ENCODE measurements at places on chromosomes 1 and 21.

- no peak for DNase-seq
Measured at GRCh38 chr1:69765951-69766350, 198.2 kb downstream of the LRRC7 start.

DNA sequence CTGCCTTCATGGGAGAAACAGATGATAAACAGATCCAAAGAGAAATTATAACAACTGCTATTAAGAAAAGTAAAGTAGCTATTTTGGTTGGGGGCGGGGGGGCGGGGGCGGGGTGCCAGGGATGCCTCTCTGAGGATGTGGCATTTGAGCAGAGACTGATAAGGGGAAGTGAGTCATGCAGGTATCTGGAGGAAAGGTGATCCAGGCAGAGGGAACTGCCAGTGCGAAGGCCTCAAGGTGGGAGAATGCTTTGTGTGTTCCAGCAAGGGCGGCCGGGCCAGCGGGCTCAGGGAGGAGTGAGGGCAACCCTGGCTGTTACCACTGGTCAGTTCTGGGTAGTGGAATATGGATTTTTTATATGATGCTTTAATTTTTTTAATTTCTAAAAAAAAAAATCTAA is 7.0 kb upstream of the TNFRSF1B start:
- DNase-seq, result peak; percentile 36

DNA sequence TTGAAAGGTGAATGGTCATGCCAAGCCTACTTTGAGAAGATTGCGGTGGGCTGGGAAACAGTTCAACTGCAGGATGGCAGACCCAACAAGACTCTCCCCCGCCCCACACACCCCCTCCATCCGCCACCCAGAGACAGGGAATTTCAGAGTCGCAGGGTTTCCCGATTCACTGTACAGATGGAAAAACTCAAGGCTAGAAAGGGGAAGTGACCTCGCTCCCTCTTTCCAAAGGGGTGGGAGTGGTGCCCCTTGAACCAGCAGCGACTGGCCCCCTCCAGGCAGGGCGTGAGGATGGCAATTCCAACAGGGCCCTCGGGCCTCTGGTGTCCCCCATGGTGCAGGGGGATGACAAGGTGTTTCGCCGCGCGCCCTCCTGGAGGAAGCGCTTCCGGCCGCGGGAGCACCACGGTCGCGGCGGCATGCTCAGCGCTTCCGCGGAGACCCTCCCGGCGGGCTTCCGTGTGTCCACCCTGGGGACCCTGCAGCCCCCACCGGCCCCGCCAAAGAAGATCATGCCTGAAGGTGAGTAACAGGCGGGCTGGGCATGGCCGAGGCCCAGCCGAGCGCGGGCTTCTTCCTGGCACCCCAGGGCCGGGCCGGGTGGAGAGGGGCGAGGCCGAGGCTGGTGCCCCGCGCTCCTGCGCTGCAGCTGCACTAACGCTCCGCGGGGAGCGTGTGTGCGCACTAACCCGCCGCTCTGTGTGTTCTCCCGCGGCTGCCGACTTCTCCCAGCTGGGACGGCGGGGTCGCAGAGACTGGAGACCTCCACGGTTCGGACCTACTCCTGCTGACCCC is 10.4 kb downstream of the MYOG start:
- DNase-seq, result no peak

DNA sequence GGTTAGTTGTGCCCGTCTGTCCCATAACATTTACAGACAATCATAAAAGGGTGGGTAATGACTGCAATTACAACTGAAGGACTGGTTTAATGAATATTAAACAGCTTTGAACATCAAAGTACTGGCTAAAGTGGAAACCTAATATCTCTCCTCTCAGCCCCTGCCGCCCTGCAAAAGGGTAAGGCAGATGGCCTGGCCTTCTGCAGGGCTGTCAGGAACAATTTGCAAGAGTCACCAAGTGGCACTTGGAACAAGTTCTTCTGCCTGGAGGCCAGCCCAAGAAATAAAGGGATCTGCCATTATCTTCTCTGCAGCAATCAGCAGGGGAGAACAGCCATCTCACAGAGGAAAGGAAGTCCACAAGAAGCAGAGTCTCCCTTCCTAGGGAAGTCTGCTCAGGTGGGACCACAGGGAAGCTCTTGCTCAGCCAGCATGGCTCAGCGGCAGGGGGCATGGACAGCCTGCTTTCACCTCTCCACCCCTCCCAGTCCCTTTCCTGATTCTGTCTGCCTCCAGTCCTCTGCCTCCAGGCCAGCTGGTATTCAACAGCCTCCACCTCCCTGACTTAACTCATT is 96.1 kb downstream of the TRABD2B start:
- DNase-seq, result no peak

GRCh38 chr1:61081144-61081685 is 1.1 kb upstream of the NFIA start:
- no peak for DNase-seq

DNA sequence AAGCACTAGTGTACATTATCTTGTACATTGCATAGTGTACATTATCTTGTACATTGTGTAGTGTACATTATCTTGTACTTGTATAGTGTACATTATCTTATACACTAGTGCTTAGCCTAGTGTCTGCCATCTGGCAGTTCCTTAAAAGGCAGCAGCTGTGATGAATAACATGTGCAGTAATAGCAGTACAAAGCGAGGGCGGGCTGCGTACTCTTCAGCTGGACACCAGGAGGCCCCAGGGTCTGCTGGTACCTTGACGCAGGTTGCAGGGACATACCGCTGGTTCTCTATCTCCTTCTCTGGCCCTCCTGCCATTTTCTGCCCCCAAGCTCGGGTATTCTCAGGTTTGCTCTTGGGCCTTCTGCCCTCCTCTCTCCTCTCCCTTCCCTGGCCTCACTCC is 149.6 kb downstream of the SEC16B start:
- no peak for DNase-seq

DNA sequence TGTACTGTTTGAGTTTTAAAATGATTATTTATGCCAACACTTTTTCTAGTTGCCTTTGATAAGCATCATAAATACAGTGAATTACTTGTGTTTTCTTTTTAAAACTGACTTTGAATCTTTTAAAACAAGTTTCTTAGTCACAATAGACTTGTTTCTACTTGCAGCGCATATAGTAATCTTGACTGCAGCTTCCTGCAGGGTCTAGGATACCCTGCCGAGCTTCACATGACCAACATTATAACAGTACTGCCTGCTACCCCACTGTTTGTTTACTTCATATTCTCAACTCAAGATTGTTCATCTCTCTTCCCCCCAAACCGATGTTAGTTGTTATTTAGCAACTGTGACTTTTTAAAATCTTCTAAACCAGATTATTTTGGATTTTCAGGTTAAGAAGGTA is 751.3 kb upstream of the NEGR1 start:
- peak; percentile 40 for DNase-seq

DNA sequence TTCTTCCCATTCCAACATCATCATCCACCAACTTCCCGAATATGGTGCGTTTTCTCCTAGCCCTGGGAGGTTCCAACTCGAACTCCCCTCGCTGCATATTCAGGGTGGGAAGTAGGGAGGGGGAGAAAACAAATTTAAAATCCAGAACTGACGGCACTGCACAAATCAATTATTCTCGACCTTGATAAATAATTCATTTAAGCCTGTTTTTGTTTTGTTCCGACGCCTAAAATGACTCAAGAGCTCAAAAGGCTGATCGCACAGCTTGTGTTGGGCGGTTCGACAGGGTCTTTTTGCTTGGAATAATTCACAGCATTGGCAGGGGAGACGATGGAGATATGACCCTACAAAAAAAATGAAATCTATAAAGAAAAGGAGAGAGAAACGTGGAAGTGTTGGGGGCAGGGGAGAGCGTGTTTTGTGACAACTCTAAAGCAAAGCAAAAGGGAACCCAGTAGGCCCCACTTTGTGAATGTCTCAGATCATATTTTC is 3.1 kb upstream of the BARHL2 start:
- DNase-seq, result no peak

GRCh38 chr1:91765293-91765692 is 120.7 kb downstream of the TGFBR3 start:
- DNase-seq, result no peak

DNA sequence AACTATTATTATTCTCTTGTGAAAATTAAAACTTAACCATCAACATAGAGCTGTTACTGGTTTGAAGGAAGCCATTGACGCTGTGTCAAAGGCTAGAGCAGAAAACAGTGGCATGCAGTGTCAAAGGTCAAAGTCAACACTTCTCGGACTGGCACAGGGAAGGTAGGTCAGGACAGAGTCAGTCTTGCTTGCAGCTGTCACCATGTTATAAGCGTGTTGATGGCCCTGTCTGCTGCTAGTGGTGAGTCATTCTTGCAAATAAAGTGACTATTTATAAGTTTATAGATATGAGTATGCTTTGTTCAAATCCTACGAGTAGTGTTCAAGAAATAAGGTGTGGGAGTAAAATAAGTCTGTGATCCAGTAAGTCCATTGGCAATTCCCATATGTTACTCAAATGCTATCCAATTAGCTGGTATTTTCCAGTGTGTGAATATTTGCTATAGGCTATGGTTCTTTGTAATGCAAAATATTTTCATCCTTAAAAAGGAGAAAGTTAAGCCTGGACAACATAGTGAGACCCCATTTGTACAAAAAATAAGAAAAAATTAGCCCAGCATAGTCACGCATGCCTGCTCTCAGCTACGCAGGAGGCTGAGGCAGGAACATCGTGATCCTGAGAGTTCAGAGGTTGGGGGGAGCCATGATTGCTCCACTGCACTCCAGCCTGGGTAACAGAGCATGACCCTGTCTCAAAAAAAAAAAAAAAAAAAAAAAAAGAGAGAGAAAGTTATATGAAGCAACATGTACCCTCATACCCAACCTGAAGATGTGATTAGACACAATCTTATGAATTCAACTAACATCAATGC is 26.3 kb upstream of the TINAGL1 start:
- DNase-seq, result peak; percentile 53

GRCh38 chr21:35737899-35738346 is 322.4 kb downstream of the SETD4 start:
- no peak for DNase-seq

DNA sequence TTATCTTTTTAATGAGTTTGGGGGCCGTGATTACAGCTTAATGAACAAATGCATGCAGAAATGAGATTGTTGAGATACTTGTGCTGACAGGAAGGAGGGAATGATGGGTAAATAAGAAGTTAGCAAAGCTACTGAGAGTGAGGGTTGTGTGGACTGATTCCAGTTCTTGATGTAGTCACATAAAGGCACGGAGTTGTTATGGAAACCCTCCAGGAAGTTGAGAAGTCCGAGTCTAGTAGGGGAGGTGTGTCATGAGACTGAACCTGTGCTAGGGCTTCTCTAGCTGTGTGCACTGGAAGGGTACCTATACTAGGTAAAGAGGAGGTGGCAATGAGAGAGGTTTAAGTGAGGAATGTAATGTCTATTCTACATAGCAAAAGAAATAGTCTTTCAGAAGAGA is 475.7 kb downstream of the USP25 start:
- no peak for DNase-seq

DNA sequence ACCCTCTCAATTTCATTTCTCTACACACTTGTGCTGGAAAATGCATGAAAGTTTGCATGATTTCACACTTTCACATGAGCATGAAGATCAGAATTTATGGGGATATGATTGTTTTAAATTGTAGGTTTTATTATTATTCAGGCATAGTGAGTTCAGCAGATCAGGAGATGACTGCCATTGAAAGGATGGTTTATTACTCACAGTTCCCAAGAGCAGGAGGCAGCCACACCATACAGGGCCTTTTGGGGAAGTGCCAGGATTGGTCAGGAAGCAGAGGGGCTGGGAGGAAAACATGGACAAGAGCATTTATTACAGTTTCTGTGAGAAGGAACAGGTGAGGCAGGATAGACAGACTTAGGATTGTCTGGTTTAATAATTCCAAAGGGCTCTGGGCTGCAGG is 114.6 kb upstream of the KCNJ15 start:
- no peak for DNase-seq

- no peak for DNase-seq
Measured at GRCh38 chr1:69492286-69492685, 75.4 kb upstream of the LRRC7 start.

DNA sequence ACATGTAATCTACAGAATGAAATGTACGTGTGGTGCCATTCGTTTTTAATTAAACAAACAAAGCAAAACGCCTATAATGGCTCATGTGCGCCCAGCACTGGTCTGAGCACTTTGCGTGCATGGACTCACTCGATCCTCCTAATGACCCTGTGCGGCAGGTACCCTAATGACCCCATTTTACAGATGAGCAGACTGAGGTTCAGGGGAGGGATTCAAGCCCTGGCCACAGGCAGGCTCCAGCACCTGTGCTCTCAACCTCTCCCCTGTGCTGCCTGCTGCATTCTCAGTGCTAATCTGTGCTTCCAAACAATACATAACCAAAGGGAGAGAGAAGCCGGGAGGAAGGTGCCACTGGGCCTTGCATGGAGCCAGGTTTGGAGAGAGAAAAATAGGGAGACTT is 124.2 kb upstream of the ZBTB40 start:
- no peak for DNase-seq

DNA sequence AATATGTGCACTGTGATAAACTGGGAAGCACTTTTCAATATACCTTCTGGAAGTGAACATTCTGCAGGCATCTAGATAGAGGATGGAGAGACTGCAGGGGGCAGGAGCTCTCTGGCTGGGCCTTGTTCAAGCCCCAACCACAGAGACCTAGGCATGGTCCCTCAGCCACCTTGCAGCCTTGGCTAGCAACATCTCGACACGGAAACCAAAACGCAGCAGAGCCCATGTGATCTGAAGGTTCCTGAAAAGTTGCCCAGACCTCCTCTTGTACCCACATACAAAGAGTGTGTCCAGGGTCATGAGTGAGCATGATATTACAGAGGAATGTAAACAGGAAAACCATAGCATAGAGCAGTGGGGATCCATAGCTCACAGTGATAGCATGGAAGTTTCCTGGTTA is 33.1 kb upstream of the SAMD11 start:
- DNase-seq, result no peak

- DNase-seq, result no peak
Measured at GRCh38 chr1:5960336-5960735, 31.9 kb downstream of the NPHP4 start.

- peak; percentile 15 for DNase-seq
Measured at GRCh38 chr1:67134695-67135094, at the start of gene C1orf141. Gene C1orf141, minus strand, starts transcription at chr1:67134970. Its CDS starts 7,730 bp downstream, at chr1:67127240.

DNA sequence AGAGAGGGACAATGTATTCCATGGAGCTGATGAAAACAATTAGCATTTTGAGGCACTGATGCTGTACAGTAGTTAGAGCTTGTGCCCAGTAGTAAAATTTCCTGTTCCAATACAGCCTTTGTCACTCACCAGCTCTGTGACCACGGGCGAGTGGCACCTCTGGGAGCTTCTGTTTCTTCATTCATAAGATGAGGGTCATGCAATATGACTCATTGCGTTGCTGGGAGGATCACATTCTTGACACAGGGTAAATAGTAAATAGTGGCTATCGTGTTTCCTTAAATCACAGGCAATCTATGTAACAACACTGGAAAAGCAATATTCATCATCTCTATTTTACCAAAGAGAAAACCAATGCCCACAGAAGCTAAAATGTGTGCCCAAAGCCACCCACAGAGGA is 4.5 kb upstream of the LRRC52 start:
- DNase-seq, result peak; percentile 46

DNA sequence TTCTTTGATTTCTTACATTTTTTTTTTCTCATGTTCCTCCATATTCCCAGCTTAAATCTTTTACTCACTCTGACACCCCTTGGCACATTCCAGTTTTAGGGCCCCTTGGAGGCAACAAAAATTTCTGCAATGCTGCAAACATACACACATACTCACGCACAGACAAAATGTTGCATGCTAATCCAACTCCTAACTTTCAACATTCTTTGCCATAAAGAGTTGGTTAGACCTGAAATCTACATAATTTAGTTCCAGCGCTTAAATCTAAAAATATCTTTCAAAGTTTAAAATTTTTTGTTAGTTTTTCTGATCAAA is 103.9 kb downstream of the PTPN14 start:
- no peak for DNase-seq

- DNase-seq, result no peak
Measured at GRCh38 chr1:67439277-67440029, 9.3 kb upstream of the SERBP1 start.

- DNase-seq, result no peak
Measured at GRCh38 chr1:227391211-227391610, 72.9 kb upstream of the CDC42BPA start.

Data from epithelial cell of esophagus (primary cell).